Activated naive CD8-positive, alpha-beta T cell treated with anti-CD3 and anti-CD28 coated beads, Interleukin-2, amount 10 ng/mL, durations not matched to agents 7 days and 5 days (primary cell): ENCODE measurements at places on chromosomes 12 and 14. TPM values are rescaled to one million over a fixed set of nuclear protein-coding genes. Genes with fewer than 3 reads are reported as not detected.

DNA sequence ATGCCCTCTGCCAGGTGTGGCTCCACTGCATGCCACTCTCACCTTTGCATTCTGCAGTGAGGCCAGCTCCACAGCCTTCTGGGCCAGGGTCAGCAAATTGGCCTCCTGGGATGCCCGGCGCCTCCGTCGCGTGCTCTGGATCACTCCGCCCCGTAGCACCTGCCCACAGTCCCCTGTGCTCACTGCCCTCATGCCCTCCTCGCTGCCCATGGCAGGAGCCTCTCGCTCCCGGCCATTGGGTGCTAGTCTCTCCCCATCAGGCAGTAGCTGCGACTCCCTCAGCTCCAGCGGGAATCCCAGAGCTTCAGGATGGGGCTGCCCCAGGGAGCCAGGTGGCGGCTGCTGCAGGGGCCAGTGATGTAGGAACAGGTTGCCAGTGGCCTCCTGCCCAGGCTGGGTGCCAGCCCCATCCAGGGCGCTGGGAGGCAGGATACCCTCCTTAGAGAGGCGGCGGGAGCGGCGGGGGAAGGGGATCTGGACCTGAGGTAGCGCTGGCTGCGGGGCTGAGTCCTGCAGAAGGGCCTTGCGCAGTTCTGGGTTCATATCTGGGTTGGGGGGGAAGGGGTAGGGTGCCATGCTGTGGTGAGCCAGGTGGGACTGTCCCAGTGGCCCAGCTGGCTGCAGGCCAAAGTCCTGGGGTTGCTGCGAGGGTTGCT, 24.5 kb upstream of the PNMA1 start:
- peak; percentile 18 for DNase-seq

DNA sequence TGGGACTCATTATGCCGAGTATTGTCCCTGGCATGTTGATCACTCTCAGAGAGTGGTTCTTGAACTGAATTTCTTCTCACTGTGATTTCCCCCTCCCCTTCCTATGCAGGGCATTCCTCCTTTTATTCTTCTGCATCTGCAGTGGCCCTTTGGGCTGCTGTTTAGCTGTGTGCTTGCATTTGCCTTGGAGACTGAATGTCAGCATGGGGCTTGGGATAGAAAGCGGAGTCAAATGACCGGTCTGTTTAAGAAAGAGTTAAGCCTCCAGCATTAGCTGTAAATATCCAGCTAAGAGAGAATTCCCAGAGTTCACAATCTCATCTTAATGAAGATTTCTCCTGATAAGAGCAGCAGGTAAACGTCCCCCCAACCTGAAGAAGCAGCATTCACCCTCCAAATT, 65.6 kb upstream of the RMST start:
- no peak for DNase-seq

GRCh38 chr14:74675219-74675618, 37.7 kb downstream of the AREL1 start:
- DNase-seq: no peak

DNA sequence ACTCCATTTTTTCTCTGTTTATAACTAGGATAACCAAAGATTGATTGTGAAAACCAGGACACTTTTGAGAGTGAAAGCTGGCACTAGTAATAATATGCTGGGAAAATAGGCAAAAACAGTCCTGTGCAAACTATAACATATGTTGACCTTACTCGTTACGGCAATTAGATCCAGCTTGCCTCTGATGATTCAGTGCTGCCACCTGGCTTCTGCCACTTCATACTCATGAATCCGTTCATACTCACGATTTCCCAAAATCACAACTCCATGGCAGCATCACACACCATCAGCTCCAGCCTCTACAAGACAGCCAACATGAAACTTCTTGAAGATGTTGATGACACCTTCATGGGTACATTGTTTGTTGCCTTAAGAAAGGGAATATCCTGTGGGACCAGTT, 49.1 kb upstream of the CAND1 start:
- DNase-seq: no peak

GRCh38 chr12:40581889-40582288, 110.3 kb upstream of the CNTN1 start:
- DNase-seq: no peak

The ZNF219 gene
- total RNA-seq: 6.0 TPM

The PRB2 gene
- not detected for total RNA-seq
